ENCODE measurements at places on chromosomes 3 and 15. TPM values are rescaled to one million over a fixed set of nuclear protein-coding genes. Genes with fewer than 3 reads are reported as not detected.

The STRIT1 gene
- not detected for total RNA-seq

The ADGRG7 gene
- total RNA-seq: not detected

The SMCO1 gene
- total RNA-seq: not detected

The SEMA7A gene
- 5.0 TPM for total RNA-seq

The DVL3 gene
- total RNA-seq: 36.2 TPM

The SLCO3A1 gene
- 63.7 TPM for total RNA-seq

The C2CD4A gene
- total RNA-seq: 0.17 TPM

The PRICKLE2 gene
- 0.15 TPM for total RNA-seq

The STAB1 gene
- total RNA-seq: 0.42 TPM

The NOX5 gene
- not detected for total RNA-seq

The UBA7 gene
- total RNA-seq: 201 TPM

The LRRFIP2 gene
- 78.5 TPM for total RNA-seq

The ZNF80 gene
- 1.7 TPM for total RNA-seq

GRCh38 chr3:115828401-115828800, 205.1 kb downstream of the GAP43 start:
- no peak for DNase-seq

DNA sequence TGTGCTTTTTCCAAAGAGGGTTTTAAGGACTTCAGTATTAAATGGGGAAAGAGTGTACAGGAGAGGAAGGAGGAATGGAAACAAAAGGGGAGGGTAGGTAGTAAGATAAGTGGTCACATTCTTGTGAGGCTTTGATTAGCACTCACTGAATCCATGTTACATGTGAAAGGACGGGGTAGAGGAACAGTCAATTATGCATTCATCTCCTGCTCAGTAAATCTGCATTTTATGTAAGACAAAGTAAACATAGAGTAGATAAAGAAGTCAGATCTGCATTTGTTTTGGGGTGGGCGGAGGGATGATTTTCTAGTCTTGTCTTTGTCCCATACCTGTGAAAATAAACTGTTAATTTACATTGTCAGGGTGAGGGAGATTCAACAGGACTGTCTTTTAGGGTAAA, 50.8 kb downstream of the SACM1L start:
- DNase-seq: no peak

GRCh38 chr3:184037816-184038215, 6.3 kb downstream of the HTR3D start:
- DNase-seq: no peak

DNA sequence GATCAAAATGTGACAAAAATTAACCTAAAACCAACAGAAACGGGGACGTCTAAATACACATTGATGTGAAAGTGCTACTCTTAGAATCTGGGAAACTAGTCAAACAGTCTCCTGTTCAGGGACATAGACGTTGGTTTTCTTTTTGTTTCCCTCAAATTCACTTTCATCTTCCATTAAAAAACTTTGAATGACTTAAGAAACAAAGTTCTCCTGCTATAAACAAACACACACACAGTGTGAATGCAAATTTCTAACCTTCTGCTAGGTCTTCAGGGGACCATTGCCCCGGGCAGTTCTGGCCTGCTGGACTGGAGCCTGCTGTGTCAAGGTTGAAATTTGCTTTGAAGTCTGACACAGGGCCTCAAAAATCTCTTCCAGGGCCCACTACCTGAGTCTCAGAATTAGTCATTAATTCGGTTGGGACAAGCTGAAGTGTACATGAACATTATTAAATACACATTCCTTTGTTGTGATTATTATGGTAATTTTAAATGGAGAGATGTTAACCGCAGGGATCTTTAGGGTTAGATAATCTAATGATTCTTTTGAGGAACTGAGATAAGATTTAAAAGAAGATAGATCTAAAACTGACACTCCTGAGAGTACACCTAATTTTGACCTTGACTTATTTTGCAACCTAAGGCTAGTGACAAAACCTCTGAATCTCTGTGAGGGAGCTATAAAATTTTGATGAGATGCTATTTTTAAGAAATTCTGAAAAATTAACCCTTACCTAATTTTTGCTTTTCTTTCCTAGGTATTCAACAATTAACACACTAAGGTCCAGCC, 1260.4 kb downstream of the ROBO1 start:
- DNase-seq: no peak

- no peak for DNase-seq
These were observed 73.3 kb downstream of the SETMAR start for GRCh38 chr3:4376499-4376898.

DNA sequence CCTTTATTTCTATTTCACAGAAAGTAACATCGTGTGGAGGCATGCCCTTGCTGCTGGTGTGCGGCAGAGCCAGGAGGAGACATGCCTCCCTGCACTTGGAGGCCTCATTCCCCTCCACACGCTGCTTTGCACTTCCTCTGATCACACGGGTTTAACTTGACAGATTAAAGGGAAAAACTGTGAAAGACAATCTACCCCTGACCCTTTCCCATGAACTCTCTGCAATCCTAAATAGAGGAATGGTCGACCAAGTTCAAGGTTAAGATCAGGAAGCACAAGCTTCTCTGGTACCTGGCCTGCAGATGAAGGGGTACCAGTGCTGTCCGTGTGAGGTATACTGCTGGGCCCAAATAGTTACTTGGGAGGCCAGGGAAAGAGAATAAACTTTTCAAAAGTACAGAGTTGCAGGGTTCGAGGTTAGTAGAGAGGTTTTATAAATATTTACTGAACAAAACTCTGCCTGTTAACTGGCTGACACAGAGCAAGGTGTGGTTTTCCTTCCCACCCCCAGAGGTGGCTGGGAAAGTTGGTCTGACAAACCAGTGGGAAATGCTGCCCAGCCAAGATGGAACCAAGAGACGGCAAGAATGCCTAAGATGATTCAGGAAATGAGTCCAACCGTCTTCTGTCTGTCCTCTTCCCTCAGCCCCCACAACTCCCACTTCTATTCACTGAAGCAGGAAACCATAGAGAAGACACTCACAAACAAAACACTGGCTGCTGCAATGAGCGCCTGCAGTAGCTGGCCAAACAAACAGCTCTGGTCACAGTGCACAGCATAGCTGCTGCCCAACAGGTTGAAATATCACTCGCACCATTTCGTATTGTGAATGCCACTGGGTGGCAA, 79.6 kb downstream of the IGF2BP2 start:
- DNase-seq: no peak

DNA sequence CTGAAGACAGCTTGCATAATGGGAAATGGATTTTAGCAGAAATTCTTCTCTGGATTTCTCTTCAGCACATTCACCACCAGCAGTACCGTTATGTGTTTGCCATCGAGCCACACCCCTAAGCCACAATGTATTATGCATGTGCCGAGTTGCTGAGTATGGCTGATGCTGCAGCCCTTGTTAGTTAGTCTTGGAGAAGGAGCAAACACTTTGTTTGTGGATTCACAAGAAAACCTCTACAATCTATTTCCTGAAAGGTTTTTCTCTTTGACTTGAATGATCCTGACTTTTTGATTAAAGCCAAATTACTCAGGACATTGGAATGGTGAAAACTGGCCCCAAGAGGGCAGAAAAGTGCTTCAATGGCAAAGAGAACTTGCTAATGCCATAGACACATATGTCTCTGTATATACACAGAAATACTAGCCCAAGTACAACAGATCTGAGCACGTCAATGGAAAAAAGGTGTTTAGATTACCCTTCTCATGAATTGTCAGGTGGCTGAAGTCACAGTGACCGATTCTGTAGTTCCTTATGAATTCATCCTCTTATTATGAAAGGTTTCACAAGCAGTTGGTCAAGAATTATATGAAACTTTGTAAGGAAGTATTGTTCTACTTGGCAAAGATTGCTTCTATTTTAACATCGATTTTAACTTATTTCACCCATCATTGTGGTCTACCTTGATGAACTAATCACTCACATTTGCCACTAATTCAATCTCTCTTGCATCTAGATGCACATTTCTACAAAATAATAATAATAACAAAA, 103.0 kb downstream of the P3H2 start:
- DNase-seq: no peak

DNA sequence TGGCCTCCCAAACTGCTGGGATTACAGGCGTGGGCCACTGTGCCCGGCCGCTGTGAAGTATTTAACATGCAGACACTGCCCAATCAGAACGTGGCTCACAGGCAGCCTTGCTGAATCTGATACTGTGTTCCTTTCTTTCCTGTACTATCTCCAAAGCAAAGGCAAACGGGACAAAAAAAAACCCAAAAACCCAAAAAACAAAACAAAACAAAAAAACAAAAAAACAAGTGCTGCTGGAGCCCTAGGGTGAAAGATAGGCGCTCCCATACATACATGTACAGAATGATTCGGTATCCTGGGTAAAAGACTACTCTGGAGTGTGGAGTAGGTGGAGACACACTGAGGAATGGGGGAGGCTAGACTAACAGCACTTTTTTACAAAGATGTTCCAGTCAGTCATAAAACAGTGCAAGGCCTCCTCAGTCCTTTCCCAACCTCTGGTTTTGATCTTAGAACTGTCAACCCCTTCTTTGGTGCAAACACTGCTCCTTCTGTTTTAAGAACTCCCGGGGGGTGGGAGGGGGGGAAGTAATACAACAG, 7.7 kb upstream of the MAP1A start:
- no peak for DNase-seq

DNA sequence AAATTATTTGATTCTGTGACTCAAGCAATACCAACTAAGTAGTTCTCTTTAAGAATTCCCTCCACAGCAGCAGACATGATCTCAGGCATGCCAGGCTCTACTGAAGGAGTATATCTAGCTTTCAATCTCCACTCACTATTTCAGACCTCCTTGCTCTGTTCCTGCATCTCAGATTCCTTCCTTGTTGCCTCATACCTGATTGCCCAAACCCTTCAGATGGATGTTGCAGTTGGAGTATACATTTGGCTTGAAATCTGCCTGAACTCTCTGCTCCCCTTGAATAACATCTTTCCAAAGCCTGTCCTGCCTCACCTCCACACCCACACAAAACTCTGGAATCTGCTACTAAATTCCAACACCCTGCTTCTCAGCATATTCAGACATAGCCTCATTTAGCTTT, 19.8 kb upstream of the TM4SF4 start:
- DNase-seq: no peak

- no peak for DNase-seq
These were observed 104.9 kb downstream of the NSUN3 start for GRCh38 chr3:94167796-94168195.

- no peak for DNase-seq
These were observed 48.1 kb downstream of the SH3BP5 start for GRCh38 chr3:15284121-15284889.

GRCh38 chr3:36364260-36364659, 16.0 kb upstream of the STAC start:
- no peak for DNase-seq

GRCh38 chr15:95475067-95475466, 855.4 kb upstream of the NR2F2 start:
- DNase-seq: no peak

DNA sequence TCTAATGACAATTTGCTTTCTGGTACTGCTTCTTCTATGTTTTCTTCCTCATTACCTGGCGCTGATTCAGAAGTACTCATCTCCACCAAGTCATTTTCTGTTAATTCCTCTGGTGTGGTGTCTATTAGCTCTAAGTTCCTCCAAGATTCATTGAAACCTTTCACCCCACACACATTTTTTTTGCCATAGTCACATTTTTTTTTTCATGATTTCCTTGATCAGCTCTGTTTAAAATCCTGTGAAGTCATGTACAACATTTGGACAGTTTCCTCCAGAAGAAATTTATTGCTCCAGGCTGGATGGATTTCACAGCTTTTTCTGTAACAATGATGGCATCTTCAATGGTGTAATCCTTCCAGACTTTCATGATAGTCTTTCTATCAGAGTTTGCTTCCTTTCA, 243.2 kb upstream of the VEPH1 start:
- DNase-seq: no peak

- DNase-seq: no peak
These were observed 37.5 kb downstream of the SERPINI1 start for GRCh38 chr3:167772992-167773391.

DNA sequence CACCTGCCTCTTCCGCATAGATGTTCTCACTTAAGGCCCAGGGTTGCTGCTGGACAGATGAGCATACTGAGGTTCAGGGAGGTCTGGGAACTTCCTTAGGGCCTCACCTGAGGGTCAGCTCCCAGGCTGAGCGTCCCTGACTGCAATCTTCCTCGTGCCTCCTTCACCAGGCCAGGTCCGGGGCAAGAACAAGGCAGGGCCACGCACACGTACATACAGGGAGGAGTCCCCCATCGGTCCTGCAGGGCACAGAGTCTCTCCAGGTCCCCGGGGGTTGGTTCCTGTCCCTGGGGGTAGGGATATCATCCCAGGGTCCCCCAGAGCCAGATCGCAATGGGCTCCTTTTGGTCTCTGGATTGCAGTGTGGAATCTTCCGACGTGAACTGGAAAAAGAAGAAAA, 130.1 kb downstream of the LRRK1 start:
- DNase-seq: no peak

Data from CD4-positive, CD25-positive, alpha-beta regulatory T cell (primary cell).